ENCODE measurements at places on chromosomes 16 and 17.

DNA sequence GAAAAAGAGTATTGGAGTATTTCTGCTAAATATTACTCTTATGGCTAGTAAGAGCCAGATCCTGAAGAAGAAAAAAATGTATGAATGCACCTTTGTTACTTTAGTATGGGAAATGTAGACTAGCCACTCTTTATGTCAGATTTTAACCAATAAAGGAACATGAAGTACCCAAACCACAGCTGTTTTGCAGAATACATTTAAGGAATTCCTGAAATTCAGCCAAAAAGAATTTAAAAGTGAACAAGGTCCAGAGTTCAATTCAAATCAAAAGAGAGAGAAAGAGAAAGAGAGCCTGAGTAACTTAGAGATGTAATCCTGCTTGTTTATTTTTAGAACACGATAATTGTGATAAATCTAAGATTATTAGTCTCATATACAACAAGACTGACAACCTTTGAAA, 1.2 kb downstream of the KCNJ16 start:
- DNase-seq, result no peak

DNA sequence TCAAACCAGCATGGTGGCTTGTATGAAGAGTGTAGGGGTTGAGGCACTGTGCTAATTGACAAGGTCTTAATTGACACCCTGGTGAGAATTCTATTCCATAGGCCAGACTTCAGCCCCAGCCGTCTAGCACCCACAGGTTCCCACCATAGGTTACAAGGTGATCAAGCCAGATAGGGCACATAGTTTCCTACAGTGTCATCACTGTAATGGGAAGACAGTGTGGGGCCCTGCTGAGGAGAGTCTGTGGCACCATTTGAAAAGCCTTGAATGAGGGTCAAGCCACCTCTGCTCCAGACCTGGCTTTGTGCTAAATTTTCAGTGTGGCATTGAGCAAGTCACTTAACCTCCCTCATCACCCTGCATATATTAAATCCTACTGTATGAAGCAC, 36.2 kb downstream of the YPEL2 start:
- no peak for DNase-seq

GRCh38 chr16:9610727-9611126, 519.3 kb downstream of the HAPSTR1 start:
- DNase-seq, result no peak

DNA sequence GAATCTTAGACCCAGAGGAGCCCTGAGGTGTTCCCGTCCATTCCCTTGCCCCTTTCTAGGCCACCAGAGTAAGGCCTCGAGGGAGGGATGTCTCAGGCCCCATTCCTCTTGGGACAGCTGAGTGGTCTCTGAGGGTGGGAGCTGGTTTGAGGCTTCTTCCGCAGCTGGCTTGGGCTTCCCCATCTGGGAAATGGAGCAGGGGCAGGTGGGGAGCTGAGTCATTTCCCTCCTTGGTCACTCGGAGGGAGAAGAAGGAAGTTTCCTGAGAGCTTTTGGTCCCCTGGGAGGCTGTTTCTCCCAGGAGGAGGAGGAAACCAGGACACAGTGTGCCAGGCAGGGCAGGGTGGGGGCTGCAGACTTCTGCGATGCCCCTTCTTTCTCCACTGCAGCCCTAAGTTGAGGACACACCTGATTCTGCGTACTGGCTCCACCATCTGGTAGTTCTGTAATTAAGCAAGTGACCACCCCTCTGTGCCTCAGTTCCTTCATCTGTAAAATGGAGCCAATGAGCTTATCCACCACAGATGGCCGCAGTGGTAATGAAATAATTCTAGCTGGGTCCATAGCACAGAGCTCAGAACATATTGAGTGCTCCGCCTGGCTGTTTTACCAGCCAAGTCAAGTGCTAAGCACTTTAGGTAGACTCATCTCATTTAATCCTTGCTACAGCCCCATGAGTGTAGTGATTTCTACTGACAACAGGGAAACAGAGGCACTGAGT, 1.6 kb upstream of the KCNJ12 start:
- DNase-seq, result no peak

DNA sequence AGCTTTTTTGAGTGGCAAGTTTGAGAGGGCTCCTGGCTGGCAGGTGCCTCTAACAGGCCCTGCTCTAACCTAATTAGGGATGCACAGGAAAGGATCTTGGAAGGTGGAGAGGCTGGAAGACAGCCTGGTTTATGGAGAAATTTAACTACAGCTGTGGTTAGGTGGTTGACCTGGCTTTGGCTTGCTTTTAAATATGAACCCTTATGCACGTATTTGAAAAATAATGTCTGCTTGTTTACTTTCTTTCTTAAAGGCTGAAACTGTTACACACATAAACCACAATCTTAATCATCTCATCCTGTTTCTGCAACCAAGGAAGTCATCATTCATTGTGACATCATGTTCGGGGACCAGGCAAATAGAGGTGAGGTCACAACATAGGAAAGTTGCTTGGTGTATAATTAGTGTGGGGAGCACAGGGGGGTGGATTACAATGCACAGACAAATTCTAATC, 23.1 kb upstream of the DHRS13 start:
- peak; percentile 89 for DNase-seq

DNA sequence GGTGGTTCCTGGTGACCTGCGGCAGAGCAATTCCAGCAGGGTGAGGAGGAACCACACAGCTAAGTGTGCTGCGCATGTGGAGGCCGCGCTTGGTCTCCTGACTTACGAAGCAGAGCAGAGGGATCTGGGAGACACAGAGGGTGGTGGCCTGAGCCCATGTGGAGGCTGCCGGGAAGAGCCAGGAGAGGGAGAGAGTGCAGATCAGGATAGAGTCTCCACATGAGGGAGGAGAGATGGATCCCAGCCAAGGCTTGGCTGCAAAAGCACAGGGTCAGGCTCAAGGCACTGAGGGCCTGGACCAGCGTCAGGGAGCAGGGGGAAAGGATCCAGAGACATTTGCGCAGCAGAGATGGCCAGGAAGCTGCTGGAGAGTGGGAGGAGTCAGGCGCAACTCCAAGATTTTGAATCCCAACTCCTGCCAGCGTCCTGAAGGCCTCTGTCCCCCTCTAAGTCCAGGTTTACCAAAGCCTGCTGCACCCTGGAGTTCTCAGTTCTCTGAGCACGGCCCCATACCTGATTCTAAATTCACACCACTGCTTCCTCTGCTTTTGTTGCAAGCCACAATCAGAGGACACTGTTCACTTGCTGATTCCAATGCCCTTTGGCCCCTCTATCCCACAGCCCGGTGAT, 11.3 kb upstream of the MLLT6 start:
- DNase-seq, result no peak

DNA sequence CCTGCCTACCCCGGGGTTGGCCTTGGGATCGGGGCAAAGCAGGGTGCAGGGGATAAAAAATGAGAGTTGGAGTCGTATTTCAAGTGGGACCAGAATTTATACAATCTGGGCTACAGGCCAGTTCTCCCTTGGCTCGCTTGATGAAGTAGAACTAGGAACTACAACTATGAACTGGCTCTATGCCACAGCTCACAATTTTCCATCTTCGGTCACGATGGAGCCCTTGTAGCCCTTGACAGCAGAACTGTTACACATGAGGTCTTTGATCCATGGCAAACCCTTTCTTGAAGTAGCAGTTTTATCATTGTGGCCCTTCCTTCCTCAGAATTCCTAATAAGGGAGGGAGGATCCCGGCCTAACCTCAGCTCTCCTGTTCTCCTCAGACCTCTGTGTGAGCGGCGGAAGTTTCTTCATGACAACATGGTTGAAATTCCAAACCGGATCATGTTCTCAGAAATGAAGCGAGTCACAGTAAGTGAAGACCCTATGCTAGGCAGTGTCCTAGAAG, 17.1 kb downstream of the LIG3 start:
- no peak for DNase-seq

- no peak for DNase-seq
Observed at GRCh38 chr17:78127888-78128550, 536 bp downstream of the TMC6 start.

- DNase-seq, result no peak
Observed at GRCh38 chr17:45836047-45837044, 8.3 kb upstream of the SPPL2C start.

DNA sequence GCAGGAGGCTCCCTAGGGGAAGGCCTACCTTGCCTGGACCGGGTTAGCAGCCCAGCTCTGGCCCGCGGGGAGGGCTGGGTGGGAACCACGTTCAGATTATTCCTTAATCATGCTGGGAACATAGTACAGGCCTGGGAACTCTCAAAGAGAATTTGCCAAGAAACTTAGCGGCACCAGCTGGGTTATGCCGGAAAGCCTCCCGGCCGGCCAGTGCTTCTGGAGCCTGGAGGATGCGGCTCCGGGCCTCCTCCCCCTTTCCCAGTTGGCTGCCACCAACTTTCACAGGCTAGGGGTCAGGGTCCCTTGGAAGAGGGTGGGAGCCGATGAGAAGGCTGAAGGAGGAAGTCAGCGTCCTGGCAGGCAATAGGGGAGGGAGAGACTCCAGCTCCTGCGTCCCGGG, 10.8 kb downstream of the NGFR start:
- DNase-seq, result no peak

- no peak for DNase-seq
Observed at GRCh38 chr16:66058172-66058691, 308.3 kb upstream of the CDH5 start.

DNA sequence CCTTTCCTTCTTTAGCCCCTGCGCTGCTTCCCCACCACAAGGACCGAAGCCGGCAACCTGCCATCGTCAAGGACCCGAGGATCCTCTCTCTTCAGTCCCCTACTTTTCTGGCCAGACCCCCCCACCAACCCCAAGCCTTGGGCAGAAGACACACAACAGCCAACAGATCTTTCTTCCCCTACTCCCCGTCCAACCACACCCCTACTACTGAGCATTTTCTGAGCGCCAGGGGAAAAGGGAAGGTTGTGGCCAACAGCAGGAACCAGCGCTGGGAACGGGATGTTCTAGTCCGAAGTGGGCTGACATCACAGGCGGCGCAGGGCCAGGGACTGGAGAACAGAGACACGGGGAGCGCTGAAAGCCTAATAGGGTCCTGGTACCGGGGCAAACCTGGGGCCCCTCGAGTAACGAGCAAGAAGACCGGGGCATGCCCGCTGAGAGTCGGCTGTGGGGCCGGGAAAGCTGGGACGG, 528 bp downstream of the PER1 start:
- DNase-seq, result peak; percentile 56

- DNase-seq, result no peak
Observed at GRCh38 chr16:87125206-87126155, 191.7 kb downstream of the C16orf95 start.

GRCh38 chr16:23394141-23394831, 58.7 kb downstream of the COG7 start:
- no peak for DNase-seq

GRCh38 chr17:17051380-17051779, 9.1 kb downstream of the MPRIP start:
- DNase-seq, result no peak

DNA sequence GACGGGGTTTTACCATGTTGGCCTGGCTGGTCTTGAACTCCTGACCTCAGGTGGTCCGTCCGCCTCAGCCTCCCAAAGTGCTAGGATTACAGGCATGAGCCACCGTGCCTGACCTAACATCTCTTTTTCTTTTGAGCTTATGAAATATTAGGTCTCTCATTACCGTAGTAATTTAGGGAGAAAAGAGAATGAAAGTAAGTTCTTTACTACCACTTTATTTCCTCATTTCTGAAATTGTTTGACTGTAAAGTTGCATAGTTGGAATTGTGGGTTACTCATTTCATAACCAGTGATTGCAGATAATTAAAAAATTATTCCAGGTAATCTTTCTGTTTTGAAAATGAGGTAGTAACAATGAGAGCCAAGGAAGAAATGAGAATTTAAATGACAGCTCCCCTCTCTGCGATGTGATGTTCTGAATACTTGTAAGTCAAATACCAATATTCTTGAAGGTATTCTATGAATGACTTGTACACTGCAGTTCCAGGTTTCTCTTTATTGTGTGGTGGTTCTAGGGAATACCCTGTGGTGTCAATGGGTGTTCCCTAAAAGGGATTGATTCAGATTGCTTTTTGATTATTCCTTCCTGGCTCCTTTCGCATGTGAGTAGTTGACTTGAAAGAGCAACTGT, 28.3 kb downstream of the MAP2K4 start:
- no peak for DNase-seq

DNA sequence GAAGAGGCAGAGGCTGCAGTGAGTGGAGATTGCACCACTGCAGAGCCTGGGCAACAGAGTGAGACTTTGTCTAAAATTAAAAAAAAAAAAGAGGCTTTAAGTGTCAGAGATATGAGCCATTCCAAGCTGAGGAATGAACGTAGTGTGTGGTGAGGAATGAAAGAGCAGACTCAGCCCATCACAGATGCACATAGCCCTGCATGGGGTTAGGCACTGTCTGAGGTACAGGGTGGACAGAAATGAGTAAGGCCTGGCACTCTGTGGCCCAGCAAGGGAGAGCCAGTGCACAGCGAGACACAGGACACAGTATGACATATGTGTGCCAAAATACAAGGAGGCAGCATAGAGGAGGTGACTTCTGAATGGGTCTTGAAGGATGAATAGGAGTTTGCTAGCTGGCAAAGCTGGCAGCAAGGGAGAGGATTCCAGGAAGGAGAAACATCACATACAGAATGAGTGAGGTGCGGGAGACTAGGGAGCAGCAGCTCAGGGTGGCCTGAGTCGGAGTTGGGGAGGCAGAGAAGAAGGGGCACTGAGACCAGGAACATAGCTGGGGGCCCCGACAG, 8.7 kb upstream of the ZNF469 start:
- DNase-seq, result no peak

- DNase-seq, result no peak
Observed at GRCh38 chr16:31537362-31538242, 9.9 kb downstream of the AHSP start.

- no peak for DNase-seq
Observed at GRCh38 chr17:51441431-51441830, 181.1 kb downstream of the UTP18 start.

DNA sequence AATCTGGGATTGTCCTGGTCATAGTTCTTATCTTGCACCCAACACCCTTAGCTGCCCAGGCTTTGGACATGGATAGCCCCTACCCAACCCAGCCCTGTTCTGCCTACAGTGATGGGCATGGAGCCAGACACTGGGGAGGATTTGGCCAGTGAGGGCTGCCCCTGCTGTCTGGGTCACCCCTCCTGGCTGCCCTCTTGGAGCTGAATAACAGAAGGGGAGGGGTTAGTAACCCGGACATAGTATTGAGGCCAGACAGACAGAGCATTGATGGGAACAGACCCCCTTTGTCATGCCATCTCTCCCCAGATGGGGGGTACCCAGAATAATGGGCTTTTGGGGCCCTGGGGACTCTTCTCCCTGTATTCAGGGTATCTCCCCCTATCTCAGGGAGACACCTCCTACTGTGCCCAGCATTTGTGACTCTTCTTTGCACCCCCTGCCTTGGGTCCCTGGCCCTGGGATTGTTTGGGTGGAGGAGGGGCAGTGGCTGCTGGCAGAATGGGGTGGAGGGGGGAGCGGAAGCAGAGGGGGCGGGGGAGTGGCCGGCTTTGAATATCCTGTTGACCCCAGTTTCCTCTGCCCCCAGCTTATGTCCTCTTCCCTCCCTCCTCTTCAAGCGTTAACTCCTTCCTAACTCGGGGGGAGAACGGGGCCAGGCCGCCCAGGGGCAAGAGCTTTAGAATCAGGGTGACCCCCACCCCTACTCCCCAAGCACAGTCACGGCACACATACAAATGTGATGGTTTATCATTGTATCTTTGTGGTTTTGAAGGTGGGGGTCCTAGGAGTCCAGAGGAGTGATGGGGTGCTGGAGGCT, 17.0 kb downstream of the GJD3 start:
- DNase-seq, result no peak
